ENCODE measurements at places on chromosomes 3 and 15.

DNA sequence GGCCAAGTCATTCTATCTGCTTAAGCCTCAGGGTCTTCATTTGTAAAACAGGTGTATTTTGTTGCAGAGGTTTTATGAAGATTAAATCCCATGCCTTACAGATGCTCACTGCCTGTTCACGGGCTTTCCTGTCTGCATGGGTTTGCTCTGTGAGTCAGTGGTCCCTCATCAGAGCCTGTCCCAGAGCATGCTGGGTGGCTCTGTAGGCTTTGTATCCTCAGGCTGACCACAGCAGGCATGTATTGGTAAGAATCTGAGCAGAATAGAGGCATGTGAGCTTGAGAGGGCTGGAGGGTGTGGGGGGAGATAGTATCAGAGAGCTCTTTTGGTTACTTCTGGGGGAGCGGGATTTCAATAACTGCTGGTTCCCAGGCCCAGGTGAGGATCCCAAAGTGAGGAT lies 45.4 kb upstream of the PLXNA1 start:
- no peak for DNase-seq

GRCh38 chr3:12724794-12725193 lies 34.3 kb downstream of the TMEM40 start:
- no peak for DNase-seq

DNA sequence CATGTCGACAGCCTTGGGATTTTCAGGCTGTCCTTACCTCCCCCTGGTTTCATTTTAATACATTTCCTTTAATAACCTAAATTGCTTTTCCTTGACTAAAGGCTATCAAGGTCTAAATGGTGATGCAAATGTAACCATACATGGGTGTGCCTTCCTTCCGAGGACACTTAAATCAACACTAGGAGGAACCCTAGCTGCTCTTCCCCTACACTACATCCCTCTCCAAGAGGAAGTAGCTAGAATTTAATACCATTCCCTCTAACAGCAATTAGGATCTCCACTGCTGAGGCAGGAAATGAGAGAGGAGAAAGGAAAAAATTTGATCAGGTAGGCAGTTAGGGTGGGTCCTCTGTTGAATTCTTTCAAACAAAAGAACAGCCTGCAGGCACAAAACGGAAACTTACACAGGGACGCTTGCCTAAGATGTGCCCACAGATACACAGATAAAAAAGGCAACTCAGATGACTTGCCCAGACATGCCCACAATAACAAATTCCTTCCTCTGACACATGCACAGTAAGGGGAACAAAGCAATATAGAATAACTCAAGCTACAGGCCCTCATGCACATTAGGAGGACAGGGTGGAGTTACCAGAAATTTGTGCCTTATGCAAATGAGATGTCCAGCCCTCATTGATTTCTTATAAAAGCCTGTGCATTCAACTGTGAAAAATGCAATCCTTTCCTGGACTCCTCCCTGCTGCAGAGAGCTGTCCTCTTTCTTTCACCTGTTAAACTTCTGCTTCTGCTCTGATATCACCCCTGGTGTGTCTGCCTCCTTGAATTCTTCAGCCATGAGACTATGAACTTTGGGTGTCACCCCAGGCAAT lies 1024.4 kb upstream of the CADM2 start:
- peak; percentile 18 for DNase-seq

DNA sequence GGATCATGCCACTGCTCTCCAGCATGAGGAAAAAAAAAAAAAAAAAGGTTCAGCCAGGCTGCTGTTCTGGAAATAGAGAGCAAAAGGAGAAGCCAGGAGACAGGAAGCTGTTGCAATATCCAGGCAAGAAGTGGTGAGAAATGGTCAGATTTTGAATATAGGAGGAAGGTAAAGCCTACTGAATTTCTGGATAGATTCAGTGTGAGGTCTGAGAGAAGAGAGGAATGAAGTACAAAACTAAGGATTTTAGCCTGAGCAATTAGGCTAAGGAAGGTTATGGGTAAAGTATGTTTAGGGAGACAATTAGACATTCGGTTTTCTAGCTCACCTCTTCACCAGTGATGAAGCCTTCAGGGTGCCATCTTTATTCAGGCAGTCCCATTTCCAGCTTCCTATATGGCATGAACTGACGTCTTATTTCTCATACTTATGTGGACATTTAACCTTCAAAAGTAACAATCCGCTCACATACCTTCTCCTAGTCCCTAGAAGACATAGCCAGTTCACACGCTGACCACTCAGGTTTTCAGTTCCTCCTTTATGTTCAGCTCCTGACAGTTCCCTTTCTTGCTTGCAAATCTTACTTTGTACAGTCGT lies 57.2 kb downstream of the KIF9 start:
- DNase-seq: no peak

GRCh38 chr3:120561251-120562045 lies 34.7 kb upstream of the NDUFB4 start:
- DNase-seq: peak; percentile 80

GRCh38 chr3:139117136-139117675 lies 72.5 kb upstream of the PRR23C start:
- DNase-seq: no peak

GRCh38 chr3:84891851-84892250 lies 66.9 kb upstream of the CADM2 start:
- DNase-seq: no peak

- no peak for DNase-seq
These were observed 3.6 kb downstream of the TAGLN3 start for GRCh38 chr3:112002096-112002971.

DNA sequence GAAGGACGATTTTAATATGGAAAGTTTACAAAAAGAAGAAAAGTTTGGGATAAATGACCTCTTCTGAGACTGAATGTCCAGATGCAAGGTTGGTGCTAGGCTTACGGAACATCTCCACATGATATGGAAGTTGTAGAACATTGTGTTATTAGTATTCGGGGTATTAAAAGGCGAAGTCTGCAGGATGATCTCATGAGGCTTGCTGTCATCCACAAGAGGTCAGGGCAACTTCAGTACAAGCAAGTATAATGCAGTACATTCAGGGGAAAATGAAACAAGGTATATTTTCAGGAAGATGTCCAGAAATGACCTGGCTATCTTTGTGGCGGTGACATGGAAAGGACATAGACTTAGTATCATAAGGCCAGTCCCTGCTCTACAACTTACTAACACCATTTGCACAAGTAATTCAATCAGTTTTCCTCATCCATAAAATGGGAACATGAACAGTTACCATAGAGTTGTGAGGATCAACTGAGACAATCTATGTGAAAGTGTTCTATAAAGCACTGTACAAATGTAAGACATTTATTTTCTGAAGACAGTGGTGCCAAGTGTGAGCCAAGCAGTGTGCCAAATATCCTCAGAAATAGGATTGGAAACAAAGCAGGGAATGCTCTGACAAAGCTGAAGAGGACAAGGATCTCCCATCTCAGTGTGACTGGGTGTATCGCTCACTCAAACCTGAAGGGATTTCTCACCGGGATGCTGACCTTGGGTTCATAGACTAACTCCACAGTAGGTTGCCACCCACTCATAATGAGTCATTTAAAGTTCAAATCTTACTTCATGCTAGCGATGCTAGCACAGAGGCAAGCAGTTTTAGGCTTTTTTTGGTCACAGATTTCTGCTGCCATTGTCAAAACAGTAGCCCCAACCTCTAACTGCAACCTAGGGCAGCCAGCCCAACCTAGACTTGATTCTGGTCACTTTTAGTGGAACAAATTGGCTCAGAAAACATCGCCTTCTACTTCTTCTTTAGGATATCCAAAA lies 118.3 kb downstream of the TIGIT start:
- no peak for DNase-seq

DNA sequence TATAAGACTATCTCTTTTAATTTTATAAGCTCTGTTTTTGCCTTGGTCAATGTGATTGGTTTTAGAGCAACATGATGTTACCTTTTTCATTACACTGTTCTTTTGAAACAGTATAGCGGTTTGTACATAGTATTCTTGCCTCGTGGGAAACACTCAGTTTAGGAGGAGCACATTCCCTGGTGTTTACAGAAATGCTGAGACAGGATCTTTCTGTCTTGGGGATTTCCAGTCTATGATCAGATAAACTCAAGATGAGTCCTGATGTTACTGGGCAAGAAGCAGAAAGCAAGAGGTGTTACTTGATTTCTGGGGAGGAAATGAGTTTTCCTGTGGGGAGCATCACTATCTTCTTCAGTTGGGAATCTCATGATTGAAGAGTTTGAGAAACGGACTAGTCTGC lies 2.5 kb downstream of the TMEM266 start:
- DNase-seq: no peak

DNA sequence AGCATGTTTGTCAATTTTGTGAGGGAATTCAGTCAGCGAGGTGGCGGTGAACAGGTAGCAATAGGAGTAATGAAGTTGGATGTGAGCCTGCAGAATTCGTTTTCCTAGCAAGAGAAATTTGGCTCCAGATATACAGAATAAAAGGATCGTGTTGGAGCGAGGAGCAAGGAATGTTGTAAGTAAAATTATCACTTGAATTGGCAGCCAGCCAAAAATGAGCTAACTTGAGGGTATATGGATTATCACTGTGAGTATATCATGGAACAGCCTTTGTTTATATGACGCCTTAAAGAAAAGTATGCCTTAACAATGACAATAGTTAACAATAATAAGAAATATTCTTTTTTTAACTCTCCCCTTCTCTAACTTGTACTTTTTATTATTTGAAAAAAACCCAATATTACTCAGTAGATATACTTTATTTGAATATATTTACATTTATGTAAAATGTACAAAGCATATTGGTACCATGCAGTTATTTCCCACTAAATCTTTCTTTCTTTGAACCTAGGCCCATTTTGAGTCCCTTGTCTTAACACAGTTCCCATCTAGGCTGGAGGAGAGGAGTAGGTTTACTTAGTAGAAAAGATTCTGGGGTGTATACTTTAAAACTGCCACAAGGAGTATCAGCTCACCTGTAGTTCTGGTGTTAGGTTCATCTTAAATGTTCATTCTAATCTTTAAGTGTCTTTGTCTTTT lies 29.3 kb downstream of the EPHA6 start:
- no peak for DNase-seq

- DNase-seq: no peak
These were observed 27.8 kb downstream of the BMF start for GRCh38 chr15:40080847-40081246.

DNA sequence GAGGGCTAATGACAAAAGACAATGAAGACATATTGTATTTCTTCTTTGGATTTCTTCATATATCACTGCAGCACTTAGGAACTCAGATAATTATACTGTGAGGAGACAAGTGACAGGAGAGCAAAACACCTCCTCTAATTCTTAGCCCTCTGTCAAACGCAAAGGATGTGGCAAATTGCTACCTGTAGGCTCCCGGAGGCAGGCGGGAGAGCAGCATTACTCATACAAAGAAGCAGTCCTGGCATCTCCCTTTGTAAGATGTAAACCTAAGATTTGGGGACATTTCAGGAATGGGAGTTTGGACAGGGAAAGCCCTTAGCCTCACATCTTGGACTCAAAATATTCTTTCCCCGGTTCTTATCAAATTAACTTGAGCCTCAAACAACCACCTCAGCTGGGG lies 460.8 kb downstream of the SOX2 start:
- DNase-seq: no peak

DNA sequence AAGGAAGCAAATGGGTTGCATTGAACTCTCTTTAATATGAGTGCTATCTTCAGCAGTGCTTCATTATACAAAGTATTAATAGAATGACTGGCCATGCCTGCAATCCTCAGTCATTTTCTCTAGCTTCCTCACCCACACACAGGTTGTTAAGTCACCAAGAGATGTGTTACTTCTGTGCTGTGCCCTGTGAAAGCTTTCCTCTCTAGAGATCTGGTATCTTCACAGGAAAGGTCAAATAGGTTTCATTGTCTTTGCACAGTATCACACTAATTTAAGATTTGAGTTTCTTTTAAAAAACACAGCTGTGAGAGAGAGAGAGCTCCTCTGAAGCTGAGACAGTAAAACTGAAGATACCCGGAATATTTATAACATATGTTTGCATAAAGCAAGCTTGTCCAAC lies 278.6 kb downstream of the CNTN4 start:
- no peak for DNase-seq

DNA sequence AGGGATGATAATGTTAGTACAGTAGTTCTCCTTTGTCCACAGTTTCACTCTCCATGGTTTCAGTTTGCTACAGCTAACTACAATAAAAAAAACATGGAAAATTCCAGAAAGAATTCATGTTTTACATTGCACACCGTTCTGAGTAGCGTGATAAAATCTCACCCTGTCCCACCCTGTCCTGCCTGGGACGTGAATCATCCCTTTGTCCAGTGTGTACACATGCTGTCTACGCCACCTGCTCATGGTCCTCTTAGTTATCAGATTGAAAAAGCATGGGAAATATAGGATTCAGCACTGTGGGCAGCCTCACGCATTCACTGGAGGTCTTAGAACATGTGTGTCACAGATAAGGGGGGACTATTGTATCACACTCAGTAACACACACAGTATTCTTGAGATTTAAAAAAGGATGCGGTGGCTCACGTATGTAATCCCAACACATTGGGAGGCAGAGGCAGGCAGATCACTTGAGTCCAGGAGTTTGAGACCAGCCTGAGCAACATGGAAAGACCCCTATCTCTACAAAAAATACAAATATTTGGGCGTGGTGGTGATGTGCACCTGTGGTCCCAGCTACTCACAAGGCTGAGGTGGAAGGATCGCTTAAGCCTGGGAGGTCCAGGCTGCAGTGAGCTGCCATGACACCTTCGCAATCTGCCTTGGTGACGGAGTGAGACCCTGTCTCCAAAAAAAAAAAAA lies 8.7 kb upstream of the FLNB start:
- DNase-seq: peak; percentile 42

DNA sequence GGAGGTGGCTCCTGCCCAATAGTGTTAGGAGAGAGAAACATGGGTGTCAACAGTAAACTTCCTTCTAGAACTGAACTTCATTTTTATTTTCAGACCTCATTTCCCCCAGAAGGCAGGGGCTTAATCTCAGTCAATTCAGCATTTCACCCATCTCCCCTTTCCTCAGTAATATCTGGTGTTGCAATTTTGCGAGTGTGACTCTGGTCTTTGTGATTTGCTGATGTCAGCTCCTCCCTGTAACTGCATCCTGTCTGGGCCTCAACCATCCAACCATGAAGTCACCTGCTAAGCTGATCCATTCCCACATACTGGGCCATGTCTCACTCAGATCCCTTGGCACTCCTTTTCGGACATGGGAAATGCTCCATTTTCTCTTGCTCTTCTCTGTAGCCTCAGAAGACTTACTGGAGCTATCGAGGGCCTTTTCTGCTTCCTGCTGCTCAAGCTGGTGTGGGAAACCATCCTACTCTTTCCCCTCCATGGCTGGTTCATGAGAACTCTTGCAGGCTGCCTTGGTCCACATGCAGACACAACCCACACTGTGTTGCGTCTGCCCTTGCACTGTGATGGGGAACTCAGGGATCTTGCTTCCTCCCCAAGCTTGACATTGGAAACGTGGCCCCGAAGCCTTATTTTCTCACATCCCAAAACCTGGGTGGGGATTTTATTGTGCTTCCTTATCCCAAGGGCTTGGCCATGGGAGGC lies 24.6 kb downstream of the CCR4 start:
- DNase-seq: peak; percentile 2
